NCI-H1092 treated with DMSO at 0.1 percent for 48 hours (cell line): ENCODE measurements at places on chromosomes 3 and 15.
A peak's percentile ranks its signal among the peaks of the same experiment; 100 is the strongest.

DNA sequence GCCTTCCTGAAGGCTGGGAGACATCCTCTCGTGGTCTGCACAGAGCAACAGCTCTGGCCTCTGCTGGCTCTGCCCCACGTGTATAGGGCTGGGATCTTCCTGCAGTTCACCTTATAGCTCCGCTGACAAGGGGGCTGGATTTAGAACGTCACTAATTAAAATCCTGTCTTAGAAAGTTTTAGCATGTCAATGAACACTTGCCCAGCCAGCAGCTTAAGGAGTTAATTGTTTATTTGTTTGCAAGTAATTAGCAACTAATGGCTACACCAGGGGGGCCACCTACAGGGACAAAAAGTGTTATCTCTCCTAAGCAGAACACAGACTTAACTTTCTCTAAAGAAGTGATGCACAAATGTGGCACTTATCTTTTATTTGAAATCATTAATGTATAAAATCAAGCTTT, at the start of gene HESX1:
TSS of gene HESX1 (minus strand) at position 84 of the 403 bp plus-strand sequence. CDS start at position 24, 60 bp downstream.
- DNase-seq = no peak

DNA sequence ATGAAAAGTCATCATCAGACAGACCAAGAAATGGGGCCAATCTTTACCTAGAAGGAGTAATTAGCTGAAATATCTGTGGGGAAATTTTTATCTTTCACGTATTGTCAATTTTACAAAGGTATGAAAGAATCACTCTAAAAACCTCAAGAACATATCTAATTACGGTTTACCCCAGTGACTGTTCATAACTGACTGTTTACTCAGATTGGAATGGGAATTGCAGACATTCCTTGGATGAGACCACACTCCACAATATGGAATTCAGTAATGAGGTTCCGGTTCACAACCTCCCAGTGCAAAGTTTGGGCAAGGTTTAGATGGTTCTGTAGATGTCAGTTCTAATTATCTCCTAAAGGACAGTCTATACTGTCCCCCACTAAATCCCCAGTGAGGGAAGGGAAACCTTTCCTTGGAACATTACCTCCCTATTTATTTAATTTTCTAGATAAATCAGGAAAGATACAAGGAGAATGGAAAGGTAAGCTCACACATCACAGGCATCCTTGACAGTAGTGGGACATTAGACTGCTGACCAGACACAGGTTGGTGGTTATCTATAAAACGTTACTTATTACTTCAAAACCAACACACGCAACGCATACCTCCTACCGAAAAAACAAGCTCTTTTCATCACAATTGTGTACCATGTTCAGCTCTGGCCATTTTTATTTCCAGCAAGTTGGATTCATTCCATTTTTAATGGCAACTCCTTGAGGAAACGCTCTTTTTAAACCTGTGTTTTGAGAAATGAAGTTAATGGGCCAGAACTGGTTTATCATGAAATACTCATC, 129.9 kb downstream of the RORA start:
- no peak for DNase-seq

DNA sequence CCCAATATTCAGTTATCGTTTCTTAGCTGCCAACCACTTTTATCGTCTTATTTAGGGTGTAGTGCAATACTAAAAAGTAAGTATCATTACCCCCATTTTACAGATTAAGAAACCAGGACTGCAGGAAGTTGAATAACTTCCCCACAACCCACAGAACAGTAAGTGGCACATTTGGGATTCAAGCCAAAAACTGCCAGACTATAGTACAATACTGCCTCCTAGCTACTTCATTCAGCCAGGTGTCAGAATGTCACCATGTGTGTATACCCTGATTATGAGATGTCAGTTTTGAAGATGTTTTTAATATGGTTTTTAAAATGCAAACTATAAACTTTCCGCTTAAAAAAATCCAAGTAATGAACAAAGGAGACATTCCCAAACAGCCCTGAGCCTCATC, 74.2 kb upstream of the PROK2 start:
- DNase-seq = peak; percentile 26

- DNase-seq = no peak
Measured at GRCh38 chr3:42265059-42265991, 660 bp downstream of the CCK start.

DNA sequence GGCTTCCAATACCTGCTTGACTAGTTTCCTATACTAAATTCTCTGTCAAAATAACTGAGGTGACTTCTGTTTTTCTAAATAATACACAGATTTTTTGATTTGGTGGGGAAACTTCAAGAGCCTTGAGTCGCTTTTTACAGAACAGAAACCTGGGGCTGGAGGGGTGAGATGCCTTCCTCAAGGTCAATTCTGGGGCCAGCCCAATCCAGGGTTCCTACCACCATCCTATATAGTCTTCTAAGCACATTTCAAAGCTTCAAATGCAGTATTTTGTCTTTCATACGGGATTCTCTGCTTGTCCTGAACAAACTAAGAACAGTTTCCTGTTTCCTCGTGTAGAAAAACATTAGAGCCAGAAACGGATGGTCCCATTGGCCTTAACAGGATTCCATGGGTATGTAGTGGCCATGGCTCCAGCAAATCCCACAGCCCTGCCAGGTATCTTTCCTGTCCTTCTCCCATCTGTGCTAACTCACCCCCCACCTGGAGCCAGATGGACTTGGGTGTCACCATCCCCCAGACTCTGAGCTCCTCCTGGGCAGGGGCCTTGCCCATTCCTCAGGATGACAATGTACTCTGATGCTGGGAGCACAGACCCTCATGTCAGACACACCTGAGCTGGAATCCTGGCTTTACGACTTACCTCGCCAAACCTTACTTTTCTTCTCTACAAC, 146.9 kb downstream of the KLF13 start:
- DNase-seq = no peak

DNA sequence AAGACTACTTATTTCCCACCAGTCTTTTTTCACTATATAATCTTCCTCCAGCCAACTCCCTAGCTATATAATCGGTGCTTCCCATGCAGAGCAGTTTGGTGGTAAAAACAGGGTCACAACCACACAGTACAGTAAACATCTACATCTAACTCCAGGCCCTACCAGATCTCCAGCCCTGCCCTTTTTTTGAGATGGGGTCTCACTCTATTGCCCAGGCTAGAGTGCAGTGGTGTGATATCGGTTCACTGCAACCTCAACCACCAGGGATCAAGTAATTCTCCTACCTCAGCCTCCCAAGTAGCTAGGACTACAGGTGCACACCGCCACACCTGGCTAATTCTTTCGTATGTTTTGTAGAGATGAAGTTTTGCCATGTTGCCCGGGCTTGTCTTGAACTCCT, 49.1 kb upstream of the TLE3 start:
- DNase-seq = no peak
